ENCODE measurements at places on chromosomes 2 and 18.

GRCh38 chr18:78635093-78635800 lies 344.4 kb upstream of the SALL3 start:
- DNase-seq = no peak

DNA sequence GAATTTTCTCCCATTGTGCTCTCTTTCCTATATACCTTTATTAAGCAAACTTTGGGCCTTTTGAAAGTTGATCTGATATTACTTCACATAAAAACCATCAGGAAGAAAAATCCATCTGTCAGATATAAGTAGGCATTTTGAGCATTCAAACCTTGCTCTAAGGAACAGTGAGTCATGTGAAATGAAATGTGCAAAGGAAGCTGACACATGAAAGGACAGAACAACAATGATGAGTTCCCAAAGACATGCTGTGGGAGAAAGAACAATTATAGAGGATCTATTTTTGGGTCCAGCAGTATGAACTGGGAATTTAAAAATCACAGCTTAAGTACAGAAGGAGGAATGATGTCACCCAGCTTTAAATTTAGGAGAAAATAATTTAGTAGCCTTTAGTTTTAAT lies 18.1 kb downstream of the CALCRL start:
- no peak for DNase-seq

- peak; percentile 95 for DNase-seq
These were observed 46.7 kb upstream of the ITGA6 start for GRCh38 chr2:172380436-172381274.

GRCh38 chr2:21043744-21044532 lies at the start of gene APOB:
Gene APOB, minus strand, starts transcription at chr2:21044073. Its CDS starts 128 bp downstream, at chr2:21043945.
- peak; percentile 75 for DNase-seq

- DNase-seq = peak; percentile 43
These were observed 296.7 kb upstream of the ATP5MC3 start for GRCh38 chr2:175478096-175478768.

GRCh38 chr18:45626330-45627203 lies 11.3 kb downstream of the SLC14A2 start:
- DNase-seq = peak; percentile 85

DNA sequence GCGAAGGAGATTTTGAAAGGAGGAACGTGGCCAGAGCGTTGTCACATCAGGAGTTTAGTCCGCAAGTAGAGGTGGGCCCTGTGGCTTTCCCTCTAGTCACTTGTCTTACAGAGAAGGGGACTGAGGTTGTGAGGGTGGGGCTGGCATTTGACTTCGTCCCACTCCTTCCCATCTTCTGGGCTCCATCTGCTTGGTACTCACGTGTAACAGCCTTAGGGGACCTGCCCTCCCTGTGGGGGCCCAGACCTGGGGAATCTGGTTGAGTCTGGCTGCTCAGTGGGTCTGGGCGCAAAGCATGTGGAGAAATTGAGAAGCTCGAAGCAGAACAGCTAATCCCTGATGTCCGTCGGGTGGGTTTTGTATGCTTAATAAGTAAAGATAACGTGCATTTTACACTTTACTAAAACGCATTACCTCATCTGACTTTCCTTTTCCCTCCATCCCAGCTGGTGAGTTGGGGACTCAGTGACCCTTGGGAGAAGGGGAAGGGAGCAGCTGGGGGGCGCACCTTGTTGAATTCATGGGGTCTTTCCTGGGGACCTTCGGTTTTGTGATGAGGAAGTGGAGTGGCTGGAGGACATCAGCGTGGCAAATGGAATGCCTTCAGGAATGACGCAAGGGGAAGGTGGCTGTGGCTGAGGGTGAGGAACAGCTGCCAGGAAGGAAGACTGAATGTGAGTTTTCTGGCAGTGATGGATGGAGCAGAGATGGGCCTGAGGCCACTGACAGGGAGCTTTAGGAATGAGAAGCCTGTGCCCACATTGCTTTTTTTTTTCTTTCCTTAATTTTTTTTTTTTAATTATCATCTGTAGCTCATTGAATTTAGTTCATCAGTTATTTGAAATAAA lies 44.8 kb downstream of the ASAP2 start:
- DNase-seq = no peak

- DNase-seq = no peak
These were observed 232.4 kb downstream of the INSIG2 start for GRCh38 chr2:118320658-118321057.

DNA sequence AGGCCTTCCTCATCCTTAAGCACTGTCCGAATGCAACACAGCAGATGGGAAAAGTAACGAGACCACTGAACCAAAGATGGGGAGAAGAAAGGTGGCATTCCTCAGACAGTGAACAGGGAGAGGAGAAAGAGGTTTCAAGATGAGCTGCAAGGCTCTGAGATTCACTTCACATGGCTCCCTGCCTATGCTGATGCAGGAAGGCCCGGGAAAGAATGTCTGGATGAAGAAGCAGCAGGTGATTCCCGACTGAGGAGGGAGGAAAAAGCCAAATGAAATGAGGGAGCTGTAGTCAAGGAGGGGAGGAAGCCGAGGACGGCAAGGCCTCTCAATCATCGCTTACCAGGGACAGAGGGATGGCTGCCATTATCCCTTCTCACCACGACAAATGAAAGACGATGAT lies 98.5 kb upstream of the BOD1L2 start:
- DNase-seq = no peak

DNA sequence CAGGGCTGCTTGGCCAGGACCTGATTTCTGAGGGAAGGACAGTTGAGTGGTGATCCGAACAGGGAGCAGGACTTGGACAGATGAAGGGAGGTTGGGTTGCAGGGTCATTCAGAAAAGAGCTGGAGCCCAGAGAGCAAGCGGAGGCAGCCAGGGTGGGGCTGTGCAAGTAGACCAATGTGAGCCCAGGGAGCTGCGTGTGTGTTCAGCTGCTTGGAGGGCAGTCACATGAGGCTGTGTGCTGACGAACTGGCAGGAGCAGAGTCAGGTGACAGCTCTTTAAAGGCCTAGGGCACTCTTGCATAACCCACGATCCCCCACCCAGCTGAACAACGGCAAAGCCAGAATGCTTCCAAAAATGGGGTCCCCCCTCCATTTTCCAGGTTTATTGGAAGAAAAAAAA lies 4.6 kb upstream of the MLPH start:
- DNase-seq = no peak

- DNase-seq = no peak
These were observed 59.8 kb downstream of the MEIS1 start for GRCh38 chr2:66494708-66495107.

GRCh38 chr18:77249569-77250500 lies at the start of gene GALR1:
Gene GALR1, plus strand, starts transcription at chr18:77249848. Its CDS starts 701 bp downstream, at chr18:77250549.
- peak; percentile 23 for DNase-seq

- peak; percentile 37 for DNase-seq
These were observed 487.5 kb downstream of the SUCLG1 start for GRCh38 chr2:83971547-83971946.

- no peak for DNase-seq
These were observed 66.1 kb upstream of the DTNA start for GRCh38 chr18:34643989-34644388.

- no peak for DNase-seq
These were observed 121.3 kb upstream of the DDX18 start for GRCh38 chr2:117693154-117693553.

DNA sequence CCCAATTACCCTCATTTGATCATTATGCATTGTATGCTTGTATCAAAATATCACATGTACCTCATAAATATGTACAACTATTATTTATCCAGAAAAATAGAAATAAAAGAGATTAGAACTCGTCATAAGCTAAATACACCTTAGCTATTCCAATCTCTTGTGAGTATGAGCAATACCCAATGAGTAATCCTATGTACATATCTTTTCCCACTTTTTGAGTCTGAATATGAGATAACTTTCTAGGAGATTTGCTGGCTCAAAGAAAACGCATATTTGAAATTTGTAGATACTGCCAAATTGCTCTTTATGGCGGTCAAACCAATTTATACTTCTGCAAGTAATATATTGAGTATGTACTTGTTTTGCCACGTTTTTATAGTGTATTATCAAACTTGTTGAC lies 24.1 kb downstream of the PRKD3 start:
- no peak for DNase-seq

GRCh38 chr18:44482761-44483160 lies 197.9 kb upstream of the SETBP1 start:
- no peak for DNase-seq

GRCh38 chr18:79093986-79094385 lies 24.8 kb downstream of the ATP9B start:
- DNase-seq = no peak

DNA sequence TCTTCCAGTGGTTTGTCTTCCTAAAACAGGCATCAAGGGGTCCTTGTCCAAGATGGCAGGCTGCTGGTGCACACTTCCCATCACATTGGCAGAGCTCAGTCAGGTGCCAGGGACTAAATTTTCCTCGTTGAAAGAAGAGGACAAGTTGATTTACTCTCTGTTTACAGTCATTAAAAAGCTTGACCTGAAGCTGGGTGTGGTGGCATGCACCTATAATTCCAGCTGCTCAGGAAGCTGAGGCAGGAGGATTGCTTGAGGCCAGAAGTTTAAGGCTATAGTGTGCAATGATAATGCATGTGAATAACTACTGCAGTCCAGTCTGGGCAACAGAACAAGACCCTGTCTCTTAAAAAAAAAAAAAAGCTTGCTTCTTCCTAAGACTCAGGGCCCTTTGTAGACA lies 3.6 kb upstream of the PLB1 start:
- DNase-seq = no peak

DNA sequence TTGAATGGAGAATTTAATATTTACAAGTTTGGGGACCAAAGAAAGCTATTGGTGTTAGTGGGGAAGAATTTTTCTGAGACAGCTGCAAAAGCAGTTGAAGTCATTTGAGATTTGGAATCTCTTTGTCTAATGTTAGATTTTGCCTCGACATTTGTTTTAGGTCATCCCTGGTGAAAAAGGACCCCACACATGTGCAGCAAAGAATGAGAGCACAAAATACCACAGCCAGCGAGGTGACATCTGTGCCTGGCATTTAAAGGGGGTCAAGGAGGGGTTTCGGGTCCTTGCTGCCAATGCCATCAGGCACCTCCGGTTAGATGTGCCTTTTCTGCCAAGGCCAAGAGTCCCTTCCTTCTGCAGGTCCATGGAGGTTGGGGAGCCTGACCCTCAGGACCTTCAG lies 173.3 kb downstream of the TRIB2 start:
- DNase-seq = no peak

- DNase-seq = no peak
These were observed 93.9 kb downstream of the ZNF804A start for GRCh38 chr2:184692141-184692734.

- no peak for DNase-seq
These were observed 23.1 kb upstream of the RBMS1 start for GRCh38 chr2:160516547-160517365.

DNA sequence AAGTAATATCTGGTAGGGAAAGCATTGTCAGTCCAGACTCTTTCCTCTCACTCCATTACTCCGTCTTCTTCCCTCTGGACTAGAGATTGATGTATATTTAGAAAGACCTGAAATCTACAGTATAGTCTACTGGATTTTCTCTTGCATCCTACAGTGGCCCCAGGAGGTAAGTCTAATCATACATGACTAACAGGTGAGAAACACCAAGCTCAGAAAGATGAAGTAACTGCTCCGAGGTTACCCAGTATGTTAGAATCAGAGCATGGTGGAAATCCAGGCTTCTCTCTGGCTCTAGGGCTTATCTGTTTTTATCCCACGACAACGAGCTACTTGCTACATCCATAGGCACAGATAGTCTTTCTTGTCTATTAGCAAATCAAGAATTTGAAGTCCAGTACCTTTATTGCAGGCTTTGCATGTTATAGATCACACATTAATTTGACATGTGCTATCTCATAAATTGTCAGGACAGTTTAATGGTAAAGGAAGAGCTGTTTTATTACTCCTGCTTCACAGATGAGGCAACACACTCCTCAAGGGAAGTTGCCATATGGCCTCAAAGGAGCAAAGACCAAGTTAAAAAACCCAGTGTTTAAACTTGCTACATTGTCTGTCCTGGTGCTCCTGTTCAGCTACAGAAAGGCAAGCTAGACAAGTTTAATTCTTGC lies 484.3 kb downstream of the THSD7B start:
- DNase-seq = no peak

GRCh38 chr2:177796654-177797415 lies 275.7 kb downstream of the PDE11A start:
- no peak for DNase-seq

GRCh38 chr2:3128786-3129185 lies 248.8 kb downstream of the EIPR1 start:
- DNase-seq = no peak

DNA sequence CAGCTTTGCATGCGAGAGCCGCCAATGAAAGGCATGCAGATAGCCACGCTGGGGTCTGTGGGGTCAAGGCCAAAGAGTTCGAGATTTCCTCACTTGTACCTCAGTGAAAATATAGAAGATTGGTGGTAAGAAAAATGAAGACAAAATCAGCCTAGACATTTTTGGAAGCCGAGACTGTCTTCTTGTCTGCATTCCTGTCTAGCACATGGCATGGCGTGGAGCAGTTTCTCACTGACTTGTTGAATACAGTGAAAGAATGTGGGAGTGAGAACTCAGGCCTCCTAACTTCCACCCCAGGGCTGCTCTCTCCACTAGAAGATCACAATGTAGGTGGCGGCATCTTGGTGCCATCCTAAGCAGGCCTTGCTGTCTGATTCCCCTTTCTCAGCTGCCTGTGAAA lies 740.8 kb upstream of the HS6ST1 start:
- peak; percentile 19 for DNase-seq

DNA sequence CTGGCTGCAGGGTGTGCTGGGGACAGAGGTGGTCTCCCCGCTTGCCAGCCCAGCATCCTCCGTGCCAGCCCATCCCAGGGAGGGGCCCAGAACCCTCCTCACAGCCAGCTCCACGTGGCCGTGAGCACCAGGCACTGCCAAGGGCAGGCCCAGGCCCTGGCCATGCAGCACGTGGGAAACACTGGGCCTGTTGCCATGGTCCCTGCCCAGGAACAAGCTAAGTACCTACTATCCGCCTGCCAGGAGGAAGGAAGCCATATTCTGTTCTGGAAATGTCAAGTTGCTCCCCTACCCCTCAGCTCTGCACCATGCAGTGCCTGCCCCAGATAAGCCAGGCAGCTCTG lies 250.6 kb downstream of the CYP26B1 start:
- DNase-seq = no peak

DNA sequence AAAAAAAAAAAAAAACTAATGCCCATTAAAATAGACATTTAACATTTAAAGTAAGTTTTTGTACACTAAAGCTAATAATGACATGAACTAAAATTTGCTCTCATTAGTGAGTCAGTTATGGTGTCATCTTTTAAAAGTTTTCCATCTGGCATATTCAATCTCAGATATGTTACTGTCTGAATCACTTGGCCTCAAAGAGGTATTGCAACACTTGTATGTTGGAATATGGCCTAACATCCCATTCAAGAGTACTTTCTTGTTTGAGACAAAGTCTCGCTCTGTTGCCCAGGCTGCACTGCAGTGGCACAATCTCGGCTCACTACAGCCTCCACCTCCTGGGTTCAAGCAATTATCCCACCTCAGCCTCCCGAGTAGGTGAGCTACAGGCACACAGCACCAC lies 169.7 kb downstream of the TMEM163 start:
- DNase-seq = no peak

- no peak for DNase-seq
These were observed 63.8 kb downstream of the EHD3 start for GRCh38 chr2:31297751-31298150.

All from mesendoderm (in vitro differentiated cells).